LoVo (cell line): ENCODE measurements at places on chromosomes 12 and 14.

DNA sequence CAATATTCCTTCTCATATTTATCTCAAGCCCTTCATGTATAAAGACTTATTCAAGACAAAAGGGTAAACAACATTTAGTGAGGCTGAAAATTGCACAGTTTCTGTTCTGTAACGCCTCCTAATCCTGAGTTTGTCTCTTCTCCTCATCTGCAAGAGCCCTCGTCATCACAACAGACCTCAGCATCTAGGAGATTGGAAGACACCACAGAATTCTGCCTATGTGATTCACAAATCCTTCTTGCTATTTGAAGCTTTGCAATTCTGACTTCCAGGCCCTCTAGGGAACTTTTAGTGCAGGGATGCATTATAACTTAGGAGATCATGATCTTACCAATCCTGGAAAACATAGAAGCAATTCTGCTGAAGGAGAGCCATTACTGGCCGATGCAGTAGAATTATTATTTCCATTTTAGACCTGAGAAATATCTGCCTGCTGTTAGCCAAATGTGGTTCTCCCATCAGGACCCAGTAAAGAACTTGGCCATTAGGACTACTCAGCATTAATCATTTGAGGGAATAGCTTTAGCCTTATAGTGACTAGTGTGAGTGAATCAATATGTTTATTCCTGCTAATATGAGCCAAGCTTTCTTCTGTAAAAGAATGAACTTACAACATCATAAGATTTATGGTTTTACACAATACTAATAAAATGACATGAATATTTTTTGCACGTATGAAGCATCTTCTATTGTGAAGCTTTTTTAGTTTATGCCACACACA lies 119.5 kb downstream of the ANO4 start:
- DNase-seq = no peak

DNA sequence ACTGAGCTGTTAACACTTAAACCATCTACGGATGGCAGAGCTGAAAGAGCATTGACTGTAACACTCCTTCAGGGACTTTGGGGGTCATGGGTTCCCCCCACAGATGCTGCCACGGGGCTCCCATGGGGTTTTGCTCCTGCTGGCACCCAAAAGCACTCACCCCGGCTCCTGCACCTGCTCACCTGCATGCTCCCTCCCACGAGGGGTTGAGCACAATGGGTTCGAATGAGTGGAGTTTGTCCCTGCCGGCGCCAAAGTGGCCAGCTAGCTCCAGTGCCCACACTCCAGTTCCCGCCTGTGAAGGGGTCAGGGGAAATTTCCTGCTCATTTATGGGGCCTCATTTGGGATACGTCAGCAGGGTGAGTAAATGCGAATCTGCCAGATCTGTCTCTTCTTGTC lies 40.7 kb downstream of the TNFAIP2 start:
- DNase-seq = no peak

- DNase-seq = no peak
These were observed 12.8 kb downstream of the SLC38A2 start for GRCh38 chr12:46359667-46360280.

DNA sequence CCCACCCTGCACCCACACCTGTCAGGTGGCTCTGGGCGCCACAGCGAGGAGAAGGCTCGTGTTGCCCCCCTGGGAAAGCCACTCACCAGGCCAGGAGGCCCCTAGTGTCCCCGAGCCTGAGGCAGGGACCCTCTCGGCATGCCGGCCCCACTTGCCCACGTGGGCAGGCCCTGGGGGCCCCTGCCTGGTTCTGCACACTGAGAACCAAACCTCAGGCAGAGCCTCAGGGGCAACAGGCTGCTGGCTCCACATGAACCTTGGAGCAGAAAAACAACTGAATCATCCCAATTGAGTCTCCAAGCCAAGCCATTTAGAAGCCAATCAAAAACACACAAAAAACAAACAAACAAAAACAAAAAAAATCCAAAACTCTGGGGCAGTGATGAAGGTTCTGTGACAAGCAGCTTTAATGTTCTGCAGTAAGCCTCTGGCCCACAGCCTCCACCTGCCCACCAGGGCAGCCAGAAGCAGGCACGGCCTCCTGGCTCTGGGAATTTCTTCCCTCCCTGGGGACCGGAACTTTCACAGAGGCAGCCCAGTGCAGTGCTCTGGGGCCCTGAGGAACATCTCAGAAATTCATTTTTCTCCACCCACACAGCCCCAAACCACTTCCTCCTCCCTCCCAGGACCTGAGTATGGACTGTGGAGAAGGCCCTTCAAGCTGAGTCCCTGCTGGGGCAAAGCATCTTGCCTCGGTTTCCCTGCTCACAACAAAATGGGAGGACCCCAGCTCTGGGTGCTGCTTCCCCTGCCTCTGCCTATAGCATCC lies 90.2 kb downstream of the CHGA start:
- DNase-seq = no peak
